ENCODE measurements at places on chromosomes 1 and 21.

GRCh38 chr1:29633771-29634170 is 397.4 kb downstream of the PTPRU start:
- no peak for DNase-seq

DNA sequence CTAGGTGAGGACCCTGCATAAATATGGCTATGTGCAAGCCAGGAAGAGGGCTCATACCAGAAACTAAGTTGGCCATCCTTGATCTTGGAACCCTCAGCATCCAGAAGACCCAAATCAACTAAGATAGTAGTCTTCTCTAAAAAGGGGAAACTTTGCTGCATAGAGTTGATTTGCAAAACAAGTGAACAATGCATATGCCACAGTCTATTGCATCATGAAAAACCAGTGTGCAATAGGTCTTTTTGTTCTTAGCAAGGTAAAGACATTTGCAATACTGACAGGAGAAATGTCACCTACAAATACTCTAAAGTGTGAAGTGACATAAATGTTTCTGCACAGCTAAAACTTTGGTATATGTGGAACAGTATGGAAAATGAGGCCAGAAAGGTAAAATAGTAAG is 2.0 kb upstream of the IFI16 start:
- no peak for DNase-seq

GRCh38 chr1:226877669-226878068 is 7.3 kb downstream of the PSEN2 start:
- no peak for DNase-seq

GRCh38 chr1:28921286-28921869 is 7.0 kb downstream of the EPB41 start:
- no peak for DNase-seq

DNA sequence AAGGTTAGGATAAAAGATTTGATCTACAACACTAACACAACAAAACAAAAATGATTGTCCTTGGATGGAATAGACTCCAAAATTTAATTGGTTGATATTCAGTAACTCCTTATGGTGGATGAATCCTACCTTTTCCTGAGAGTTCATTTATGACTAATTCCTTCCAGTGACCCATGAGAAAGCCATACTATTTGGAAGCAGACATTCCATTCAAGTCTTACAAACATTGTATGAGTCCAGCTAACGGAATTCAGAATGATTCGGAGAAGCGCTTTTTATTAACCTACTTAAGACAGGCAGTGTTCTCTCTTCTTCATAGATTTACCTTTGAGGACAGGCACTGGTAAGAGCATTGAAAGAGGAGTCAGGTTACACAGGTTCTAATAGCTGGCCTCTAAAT is 155.6 kb upstream of the ZNF648 start:
- DNase-seq: no peak

- DNase-seq: no peak
Observed at GRCh38 chr1:66273656-66274055, 260.3 kb upstream of the SGIP1 start.

- DNase-seq: no peak
Observed at GRCh38 chr1:22827666-22828483, 117.2 kb downstream of the EPHB2 start.

GRCh38 chr1:216832192-216832591 is 109.0 kb upstream of the ESRRG start:
- peak; percentile 3 for DNase-seq

- DNase-seq: no peak
Observed at GRCh38 chr1:76083189-76083588, 8.6 kb downstream of the ST6GALNAC3 start.

DNA sequence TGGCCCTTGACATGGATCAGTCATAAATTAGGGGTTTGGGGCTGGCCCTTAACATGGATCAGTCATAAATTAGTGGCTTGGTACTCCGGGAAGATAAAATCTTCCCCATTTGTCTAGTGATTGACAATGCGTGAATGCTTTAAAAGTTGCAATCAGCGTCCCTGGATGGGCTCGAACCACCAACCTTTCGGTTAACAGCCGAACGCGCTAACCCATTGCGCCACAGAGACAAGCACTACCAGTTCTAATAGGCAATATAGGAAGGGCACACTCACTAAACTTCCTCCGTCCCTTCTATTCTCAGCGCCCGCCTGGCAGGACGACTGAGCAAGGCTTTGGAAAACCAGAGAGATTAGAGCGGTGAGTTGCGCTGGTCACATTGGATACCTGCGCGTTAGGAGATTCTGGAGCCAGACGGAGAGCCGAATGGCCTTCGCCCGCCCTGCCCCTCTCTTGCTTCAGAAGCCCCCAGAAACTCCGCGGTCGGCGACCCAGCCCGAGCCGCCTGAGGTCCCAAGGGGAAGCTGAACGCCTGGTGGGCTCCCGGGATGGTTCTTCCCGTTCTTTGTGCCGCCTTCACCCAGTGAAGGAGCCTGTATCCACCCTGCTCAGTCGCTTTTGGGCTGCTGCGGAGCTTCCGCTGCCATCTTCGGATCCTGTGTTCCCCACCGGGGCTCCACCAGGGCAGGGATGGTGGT is 235.9 kb downstream of the FAM72C start:
- DNase-seq: no peak
